Fibroblast of pulmonary artery (primary cell): ENCODE measurements at places on chromosomes 7 and 10.

DNA sequence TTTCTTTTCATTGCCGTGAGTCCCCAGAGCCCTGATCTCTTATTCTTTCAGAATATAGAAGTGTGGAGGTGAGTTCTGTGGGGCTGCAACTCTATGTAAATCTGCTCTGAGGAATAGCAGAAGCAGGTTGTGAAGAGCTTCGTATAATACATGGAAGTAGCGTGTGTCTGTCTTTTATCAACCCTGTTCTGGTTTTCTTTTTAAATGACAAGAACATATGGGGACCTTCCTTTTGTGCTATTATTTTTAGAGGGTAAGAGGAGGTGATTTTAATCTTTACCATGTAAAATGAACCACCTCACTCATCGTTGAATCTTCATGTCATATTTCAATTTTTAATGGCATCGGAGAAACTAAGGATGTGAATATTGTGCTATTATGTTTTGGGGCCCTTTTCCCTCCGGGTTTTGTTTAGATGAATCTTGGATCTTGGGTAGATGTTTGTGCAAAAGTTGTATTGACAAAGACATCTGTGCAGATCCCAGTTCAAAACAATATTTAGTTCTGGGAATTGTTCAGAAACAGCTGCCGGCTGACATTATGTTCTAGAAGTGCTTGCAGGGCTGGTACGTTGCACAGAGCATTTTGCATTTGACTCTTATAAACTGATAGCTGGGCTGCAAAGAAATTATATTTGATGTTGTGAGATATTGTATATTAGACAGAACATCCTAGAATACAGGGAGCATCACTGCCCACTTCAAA lies 46.7 kb downstream of the PLXDC2 start:
- DNase-seq = no peak

GRCh38 chr10:121926157-121926556 lies 1.7 kb downstream of the ATE1 start:
- no peak for DNase-seq

DNA sequence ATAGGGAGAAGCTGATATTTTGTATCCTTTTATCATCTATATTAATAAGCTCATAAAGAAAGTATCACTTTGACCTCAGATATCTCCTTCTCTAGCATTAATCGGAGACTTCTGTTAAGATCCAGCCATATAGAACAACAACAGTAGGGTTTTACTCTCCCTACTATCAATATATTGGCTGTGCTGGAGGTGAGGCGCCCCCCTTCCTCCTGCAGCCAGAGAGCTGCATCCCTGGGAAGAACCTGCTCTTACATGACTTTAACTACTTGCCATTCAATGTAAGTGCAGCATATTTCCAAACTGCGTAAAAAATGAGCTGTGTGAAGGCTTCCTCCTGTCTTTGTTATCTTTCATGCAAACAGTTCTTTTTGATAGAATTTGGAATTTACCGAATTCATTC lies 247.8 kb downstream of the SDK1 start:
- DNase-seq = no peak

DNA sequence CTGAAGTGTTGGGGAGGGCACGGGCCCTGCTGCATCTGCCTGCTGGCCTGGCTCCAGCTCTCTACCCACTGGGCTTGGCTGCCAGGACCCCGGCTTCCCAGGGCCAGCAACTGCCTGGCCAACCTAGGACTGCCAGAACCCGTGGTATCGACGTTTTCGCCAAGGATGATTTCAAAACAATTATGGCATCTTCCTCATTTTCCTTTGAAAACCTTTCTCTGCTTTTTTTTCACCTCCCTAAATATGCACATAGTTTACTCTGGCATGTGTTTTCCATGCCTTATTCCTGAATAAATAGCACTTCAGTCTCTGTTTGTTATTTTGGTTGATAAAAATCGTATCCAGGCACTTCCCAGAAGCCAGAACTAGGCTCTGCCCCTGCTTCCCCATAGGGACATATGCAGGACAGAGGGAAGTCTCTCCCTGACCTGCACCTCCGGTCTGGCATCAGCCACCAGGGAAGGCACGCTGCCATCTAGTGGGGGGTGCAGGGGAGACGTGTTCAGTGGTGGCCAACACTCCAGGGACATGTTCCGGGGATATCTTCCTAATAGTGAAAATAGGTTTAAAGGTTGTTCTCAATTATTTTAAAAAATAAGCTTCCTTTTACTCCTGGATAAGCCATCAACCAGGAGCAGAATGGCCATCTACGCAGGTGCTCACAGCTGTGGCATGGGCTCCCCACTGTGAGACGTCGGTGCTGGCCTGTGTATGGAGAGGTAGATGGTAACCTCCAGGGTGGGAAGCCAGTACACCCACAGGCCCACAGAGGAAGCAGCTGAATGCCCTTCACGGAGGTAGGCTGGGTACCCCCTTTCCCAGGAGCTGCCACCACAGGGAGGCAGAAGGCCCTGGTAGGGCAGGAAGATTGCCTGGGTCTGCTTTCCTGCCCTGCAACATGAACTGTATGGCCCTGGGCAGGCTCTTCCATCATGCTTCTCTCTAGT lies 30.7 kb upstream of the ANTXRL start:
- peak; percentile 20 for DNase-seq

DNA sequence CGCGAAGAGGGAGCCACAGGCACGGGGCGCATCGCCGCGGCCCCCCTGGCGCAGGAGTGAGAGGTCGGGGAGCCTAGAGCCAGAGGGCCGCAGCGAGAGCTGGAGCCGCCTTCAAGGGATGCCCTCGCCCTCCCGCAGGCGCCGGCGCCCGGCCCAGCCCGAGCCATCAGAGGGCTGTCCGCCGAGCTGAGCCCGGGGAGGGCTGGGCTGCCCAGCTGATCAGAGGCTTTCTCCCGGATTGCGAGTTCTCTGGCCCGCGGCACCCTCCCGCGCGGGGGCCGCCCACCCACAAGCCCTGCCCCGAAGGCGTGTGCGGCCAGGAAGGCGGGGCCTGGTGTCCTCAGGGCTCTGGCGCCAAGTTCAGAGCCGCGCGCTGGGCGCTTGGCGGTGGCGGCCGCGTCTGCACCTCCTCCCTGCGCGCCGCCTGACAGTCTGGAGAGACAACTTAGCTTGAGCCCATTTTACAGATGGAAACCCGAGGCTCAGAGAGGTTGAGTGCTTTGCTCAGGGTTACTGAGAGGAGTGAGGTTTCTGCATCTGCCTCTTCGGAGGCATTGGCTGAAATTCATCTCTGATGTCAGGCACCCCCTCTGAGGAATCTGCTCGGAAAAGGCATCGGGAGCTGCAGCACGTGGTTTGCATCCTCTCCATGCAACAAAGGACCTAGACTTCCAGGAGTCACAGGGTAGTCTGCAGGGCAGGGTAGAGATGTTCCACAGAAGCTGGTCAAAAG lies 3.8 kb upstream of the ANTXRL start:
- peak; percentile 67 for DNase-seq

- DNase-seq = peak; percentile 40
Measured at GRCh38 chr10:99815621-99816020, 33.2 kb downstream of the ABCC2 start.

- no peak for DNase-seq
Measured at GRCh38 chr7:83117466-83117865, 45.2 kb downstream of the PCLO start.

- DNase-seq = peak; percentile 16
Measured at GRCh38 chr7:148722340-148723165, 23.9 kb downstream of the CUL1 start.

- DNase-seq = no peak
Measured at GRCh38 chr10:63716016-63716580, 194.9 kb downstream of the REEP3 start.

DNA sequence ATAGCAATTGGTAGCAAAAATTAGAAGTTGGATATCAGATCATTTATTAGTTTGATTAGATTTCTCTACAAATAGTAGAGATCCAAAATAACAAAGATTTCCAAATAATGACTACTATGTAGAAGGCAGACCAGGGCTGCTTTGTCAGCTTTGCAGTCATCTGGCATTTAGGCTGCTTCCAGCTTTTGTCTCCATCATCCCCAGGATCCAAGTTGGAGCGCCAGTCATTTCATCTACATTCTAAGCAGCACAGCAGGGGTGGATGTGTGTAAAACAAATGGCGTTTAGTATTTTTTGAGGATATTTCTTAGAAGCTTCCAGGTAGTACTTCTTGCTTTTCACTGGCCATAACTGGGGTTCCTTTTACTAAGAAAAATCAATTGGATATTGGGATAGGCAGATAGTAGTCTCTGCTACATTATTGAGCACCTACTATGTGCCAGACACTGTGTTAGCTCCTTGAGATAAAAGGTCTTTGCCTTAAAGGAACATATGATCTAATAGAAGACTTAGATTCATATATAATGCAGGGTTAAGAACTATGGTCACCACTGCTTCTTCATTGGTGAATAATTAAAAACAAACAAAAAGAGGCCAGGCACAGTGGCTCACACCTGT lies 41.5 kb downstream of the TPST1 start:
- no peak for DNase-seq

- no peak for DNase-seq
Measured at GRCh38 chr10:35341521-35341920, 5.2 kb downstream of the CCNY start.

DNA sequence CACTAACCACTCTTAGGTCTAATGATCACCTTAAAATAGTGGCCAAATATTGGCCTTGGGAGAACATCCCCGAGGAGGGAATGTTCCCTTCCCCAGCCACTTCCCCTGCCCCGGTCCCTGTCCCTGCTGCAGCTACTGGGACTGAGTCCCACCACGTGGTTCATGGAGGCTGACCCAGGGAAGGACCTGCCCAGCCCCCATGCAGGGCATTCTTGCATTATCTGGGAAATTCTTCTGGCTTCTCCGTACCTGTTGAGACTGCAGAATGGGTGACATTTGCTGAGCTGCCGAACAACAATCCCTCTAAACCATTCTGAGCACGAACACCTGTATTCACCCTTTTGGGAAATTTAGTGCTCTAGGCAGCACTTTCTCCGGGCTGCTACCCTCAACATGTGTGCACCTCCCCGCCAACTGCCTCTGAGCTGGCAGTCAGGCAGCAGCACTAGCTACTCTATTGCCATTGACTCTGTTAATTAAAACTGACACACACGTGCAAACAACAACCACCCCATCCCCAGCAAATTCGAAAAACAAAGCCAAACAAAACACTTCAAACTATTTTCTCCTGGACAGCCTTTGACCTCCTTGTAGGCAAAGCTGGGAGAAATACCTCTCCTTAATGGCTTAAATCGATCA lies 567.4 kb upstream of the MKI67 start:
- no peak for DNase-seq

- peak; percentile 18 for DNase-seq
Measured at GRCh38 chr7:88184848-88185304, 35.0 kb downstream of the SRI start.

DNA sequence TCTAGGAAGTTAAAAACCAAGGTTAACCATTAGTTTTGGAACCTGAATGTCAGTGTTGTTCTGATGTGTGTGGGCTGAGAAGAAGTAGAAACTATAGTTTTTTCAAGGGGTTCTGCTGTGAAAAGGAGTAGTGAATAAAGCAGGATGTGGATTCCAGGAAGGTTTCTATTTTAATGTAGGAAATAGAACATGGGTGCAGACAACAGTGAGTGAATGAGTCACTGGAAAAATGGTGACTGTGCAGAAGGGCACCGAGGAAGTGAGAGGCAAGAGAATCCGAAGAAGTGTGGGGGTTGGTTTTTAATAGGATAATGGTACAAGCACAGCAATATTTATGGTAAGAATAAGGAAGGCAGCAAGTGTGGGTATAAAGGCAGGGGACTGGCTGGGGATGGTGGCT lies 120.4 kb downstream of the ARHGAP21 start:
- DNase-seq = peak; percentile 55

DNA sequence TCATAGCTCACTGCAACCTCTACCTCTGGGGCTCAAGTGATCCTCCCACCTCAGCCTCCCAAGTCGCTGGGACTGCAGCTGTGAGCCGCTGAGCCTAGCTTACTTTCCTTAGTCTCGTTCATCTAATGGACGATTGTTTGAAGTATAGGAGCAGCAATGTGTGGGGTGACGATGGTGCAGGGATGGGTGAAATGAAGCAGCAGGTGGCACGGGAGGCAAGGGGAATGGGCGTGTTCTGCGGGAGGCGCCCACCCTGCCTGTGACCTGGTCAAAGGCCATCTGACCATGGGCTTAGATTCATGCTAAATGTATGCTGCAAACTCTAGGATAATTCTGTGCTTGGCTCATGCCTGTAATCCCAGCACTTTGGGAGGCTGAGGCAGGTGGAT lies 210.7 kb downstream of the MAD1L1 start:
- no peak for DNase-seq

GRCh38 chr10:71531485-71532446 lies 135.0 kb downstream of the CDH23 start:
- DNase-seq = no peak

DNA sequence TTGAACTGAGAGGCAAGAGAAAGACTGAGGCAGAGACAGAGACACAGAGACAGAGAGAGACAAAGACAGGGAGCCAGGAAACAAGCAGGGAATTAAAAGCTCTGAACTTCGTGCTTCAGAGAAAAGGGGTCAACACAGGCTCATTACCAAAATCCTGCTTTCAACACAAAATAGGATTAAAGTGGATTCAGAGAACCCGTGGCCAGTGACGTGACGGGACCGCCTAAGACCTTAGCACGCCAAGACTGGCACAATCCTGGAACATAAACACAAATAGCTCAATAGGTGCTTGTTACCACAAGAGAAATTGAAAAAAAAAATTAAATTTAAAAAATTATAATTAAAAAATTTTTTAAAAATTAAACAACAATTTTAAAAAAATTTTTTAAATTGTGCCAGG lies 21.5 kb downstream of the ASB13 start:
- DNase-seq = no peak

- DNase-seq = peak; percentile 52
Measured at GRCh38 chr7:138837627-138838026, 39.6 kb upstream of the ATP6V0A4 start.

- DNase-seq = peak; percentile 54
Measured at GRCh38 chr7:92567460-92567859, 22.7 kb downstream of the FAM133B start.
